ENCODE measurements at places on chromosomes 5 and 9.

- DNase-seq: no peak
Observed at GRCh38 chr5:140040358-140040757, 2.7 kb downstream of the NRG2 start.

DNA sequence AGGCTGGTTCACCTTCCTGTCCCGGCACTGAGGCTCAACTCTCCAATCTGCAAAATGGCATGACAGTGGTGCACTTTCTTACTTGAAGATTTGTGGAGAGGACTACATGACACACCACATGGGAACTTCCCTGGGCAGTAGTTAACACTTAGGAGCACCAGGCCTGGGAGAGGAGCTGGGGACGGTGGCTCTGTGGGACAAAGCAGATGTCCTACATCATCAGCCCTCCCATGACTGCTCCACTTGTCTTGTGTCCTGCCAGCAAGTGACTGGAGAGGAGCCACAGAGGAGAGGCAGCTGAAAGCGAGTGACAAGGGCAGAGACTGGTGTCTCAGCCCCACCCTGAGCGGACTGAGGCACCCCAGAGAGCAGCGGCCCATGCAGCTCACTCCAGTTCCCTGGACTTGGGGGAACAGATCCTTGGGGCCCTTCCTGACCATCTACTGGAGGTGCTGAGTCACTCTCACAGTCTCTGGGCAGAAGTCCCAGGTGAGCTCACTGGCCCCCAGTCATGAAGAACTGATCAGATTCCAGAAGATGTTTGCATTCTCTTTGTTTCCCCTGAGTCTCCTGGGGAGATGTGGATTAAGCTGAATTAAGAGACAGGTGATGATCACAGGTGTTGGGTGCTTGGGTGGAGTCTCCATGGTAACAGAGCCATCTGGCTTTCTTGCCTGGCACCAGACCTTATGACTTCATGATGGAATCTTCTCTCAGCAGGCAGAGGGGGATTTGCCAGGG is 13.2 kb upstream of the SLC25A48 start:
- DNase-seq: no peak

DNA sequence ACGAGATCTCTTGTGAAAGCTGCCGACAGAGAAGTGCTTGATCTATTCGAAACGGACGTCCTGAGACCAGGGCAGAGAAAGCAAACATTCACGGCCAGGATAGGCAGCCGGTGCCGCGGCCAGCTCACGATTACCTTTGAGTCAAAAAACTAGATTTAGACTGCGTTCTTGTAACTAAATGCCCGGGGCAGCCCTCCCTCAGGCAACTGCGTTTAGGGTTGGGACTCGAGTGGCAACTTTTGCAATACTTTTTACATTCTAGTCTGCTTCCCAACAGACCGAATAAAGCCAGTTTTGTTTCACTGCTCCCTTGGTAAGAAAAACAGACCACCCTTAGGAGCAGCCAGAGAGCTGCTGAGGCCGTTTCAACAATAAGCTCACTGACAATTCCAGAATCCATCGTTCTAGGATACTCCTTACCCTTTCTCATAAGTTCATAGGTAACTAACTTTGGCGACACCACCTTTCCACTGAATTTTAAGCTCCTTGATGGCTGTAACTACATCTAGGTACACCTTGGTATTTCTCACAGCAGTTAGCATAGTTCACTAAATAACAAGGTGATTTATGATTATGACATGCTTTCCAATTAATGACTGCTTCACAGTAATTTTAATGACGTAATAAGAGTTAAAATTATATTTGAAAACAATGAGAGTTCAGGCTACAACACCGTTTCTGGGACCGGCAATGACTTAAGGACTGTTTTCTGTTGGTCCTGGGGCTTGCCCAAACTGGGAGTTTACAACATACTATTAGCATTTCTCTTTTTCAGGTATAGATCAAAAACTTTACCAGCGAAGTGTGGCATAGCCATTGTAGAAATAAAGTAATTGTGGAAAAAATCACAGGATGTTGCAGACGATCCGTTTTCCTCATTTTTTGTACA is 899 bp upstream of the RAPGEF6 start:
- DNase-seq: no peak

DNA sequence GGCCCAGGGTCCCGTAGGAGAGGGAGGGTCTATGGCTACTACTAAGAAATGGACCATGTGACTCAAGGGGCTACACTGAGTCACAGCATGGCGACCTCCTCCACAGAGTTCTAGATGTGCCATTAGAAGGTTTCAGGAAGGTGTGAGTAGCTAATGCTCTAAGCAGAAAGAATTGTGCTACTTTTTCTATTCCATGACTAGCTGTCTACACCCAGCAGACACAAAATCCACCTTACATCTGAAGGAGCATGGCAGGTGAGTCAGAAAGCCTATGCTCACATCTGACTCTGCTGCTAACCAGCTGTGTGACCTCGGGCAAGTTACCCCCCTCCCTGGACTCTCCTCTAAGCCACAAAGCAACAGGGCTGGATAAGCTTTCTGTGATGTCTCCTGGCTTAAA is 14.4 kb upstream of the MEIKIN start:
- DNase-seq: no peak

GRCh38 chr5:178419651-178420050 is 170.5 kb downstream of the COL23A1 start:
- no peak for DNase-seq

- no peak for DNase-seq
Observed at GRCh38 chr5:149493316-149493715, 57.9 kb downstream of the CSNK1A1 start.

DNA sequence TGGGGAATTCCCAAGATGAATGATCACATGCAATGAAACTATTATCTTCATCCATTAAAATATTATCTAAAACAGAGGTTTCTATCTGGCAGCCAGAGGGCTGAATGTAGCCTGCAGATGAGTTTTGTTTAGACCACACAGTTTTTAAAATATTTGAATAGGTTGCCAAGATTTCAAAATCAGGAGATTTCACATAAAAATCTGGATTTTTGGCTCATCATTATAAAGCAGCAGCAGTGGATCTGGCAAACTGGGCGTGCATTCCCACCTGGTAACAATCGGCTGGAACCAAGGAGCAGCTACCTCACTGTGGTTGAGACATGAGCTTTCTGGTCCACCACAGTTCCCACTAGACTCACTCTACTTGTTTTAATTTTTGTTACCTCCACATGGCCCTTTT is 155.1 kb downstream of the BNC2 start:
- no peak for DNase-seq

DNA sequence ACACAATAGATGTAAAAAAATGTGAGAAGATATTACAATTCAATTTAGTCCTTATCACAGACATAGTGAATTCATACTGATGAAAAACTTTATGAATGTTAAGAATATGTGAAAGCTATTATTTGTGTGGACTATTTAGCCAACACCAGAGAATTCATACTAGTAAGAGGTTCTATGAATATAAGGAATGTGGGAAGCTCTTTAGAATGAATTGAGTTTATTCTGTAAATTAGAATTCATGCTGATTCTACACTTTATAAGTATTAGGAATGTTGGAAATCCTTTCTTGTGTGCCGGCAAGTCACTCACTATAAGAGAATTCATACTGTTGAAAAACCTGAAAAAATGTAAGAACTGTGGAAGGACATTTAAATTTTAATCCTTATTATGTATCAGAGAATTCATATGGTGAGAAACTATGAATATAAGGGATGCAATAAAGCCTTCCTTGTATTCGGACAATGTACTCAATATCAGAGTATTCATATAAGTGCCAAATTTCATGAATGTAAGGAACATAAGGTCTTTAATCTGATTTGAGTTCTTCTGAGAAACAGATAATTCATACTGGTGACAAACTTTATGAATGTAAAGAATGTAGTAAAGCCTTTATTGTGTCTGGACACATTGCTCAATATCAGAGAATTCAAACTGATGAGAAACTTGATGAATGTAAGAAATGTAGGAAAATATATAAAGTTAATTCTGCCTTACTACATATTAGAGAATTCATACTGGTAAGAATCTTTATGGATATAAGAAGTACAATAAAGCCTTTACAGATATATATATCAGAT is 21.6 kb upstream of the PCDHA1 start:
- DNase-seq: no peak

DNA sequence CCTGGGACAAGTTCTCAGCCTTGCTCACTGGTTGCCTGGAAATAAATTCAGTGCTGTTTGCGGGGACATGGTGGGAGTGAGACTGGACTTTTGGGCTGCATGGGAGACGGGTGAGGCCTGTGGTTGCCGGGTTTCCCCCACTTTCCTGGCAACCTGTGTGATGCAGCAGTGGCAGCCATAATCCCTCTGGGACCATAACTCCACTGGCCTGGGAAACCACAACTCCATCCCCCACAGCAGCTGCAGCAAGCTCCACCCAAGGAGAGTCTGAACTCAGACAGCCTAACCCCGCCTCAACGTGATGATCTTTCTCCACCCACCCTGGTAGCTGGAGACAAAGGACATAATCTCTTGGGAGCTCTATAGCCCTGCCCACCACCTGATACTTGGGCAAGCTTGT is 349.9 kb downstream of the PIK3R1 start:
- no peak for DNase-seq

- no peak for DNase-seq
Observed at GRCh38 chr9:8030095-8030494, 230.5 kb upstream of the DMAC1 start.

- DNase-seq: no peak
Observed at GRCh38 chr5:133867341-133867740, 101.1 kb downstream of the C5orf15 start.

DNA sequence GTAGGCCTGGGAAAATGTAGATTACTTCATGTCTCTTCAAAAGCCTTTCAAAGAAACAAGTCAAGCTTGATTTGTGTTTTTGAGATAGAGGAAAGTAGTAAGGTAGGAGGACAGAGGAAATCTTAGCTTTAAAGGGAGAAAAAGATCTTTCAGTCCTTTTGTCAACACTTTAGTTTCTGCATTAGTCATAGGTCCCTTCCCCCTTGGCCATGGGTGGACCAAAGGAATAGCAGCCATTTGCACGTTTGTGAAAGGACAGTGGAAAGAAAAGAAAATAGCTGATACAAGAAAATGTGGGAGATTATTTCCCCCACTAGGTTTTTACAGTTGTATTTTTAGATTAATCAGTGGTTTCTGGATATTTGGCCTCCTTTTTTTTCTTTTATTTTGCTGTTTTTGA is 121.9 kb upstream of the GRHPR start:
- no peak for DNase-seq

- no peak for DNase-seq
Observed at GRCh38 chr9:91086657-91087461, 274.9 kb downstream of the AUH start.

DNA sequence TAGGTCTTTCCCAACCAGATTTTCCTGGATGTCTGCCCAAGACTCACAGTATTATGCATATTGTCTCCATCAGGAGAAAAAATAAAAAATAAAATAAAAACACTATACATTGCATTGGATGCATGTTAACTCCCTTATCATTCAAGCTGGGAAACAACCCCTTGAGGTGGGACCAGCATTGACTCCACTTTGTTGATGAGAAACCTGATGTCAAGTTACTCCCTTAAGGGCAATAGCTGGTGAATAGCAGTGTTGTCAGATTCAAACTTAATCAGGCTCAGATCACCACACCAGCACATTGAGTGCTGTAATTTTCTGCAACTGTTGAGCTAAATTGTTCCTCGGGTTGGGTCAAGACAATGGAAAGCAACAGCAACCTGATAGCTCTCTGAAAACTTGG is 264.0 kb upstream of the TRIM32 start:
- DNase-seq: no peak

GRCh38 chr5:150464554-150465012 is 15.0 kb upstream of the RPS14 start:
- no peak for DNase-seq

DNA sequence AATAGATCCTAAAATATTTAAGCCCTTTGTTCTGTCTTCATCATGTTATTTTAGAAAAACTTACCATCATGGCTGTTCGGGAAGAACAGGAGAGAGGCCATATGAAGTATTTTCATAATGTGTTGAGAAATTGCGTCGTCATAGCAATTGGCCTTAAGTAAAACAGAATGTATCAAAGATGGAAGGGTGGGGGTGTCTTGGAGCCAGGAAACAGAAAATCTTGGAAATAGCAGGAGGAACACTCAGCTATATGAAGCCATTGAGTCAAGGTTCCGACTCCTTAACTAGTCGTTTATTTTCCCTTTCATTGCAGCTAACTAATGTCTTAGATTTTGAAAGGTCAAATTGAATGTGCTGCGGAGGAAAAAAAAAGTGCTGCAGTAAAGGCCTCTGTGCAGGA is 1.3 kb downstream of the SPTAN1 start:
- no peak for DNase-seq

GRCh38 chr9:13446938-13447842 is 167.7 kb upstream of the MPDZ start:
- DNase-seq: no peak

- no peak for DNase-seq
Observed at GRCh38 chr9:123544007-123544827, 188.2 kb downstream of the CRB2 start.

DNA sequence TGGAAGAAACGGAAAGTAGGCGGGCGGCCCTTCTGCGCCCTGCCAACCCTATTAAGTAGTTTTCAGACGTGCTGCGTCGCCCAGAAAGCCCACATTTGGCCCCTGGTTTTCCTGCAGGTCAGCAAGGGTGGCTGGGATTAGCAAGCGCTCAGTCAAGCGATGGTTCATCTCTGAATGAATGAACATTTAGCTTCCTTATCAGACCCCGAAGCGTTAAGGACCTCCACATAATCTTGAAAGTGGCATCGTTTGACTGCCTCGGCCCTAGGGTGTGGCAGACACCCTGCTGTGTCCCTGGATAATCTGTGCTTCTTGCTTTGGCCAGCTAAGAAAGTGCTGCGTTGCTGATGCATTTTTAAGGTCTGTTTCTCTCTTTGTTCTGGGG is 684 bp downstream of the TOR1B start:
- DNase-seq: no peak

DNA sequence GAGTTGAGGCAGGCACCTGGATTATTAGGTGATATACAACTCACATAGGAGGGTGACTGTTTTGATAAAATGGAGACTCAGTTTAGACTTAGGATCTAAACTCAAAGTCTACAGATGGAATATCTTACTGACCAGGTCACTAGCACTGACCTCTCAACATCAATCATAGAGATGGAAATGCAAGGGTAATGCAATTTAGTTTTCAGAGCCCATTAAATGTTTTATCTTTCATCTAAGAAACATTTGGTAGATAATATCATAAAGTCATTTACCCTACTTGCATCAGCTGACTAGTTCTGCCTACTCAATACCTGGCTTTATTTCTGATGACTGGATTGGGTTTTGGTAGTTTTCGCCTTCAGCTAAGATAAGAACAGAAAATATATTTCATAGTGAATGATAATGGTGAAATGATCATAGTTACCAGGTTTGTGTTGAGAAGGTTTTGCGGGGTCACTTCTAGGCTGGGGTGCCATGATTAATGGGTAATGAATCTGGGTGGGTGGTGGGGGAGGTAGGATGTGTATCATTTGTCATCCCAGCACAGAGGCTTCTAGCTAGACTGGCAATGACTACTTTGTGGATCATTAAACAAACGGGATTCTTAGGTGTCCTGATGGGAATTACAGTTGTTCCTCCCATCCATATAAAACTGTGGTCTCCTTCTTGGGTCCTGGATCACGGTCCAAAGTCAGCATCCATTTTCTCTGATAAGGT is 173.4 kb downstream of the PPP2R2B start:
- DNase-seq: no peak

GRCh38 chr5:95671826-95672225 is 11.0 kb downstream of the SPATA9 start:
- DNase-seq: no peak

GRCh38 chr5:159316519-159317383 is 13.5 kb downstream of the IL12B start:
- no peak for DNase-seq

Data from activated T-helper 1 cell treated with anti-CD3 and anti-CD28 coated beads, Interleukin-2, amount 50 U/mL, for 16 hours (primary cell).